NCI-H2227 treated with DMSO at 0.1 percent for 48 hours (cell line): ENCODE measurements at places on chromosomes 7 and 10.

GRCh38 chr7:99551334-99551733 is 580 bp downstream of the FAM200A start:
- DNase-seq = no peak

DNA sequence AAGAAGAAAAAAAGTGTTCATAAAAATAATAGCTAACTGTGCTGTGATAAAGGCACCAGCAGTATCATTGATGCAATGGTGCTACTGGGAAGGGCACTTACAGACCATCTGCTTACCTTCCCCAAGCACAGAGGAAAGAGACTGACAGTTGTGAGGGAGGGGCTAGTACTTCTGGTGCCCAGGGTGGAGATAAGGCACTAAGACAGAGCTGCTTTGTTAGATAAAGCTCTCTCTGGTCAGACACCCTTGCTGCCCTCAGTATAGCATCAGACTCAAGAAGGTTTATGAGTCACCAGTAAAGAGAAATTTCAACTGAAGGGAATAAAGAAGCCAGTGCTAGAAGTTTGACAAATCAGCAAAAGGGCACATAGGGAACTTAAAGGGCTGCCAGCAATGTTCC is 325.6 kb downstream of the HPSE2 start:
- DNase-seq = no peak

- no peak for DNase-seq
These were observed 19.4 kb upstream of the IL15RA start for GRCh38 chr10:5996696-5997095.

- DNase-seq = no peak
These were observed 77.5 kb upstream of the CACUL1 start for GRCh38 chr10:118832241-118832651.

DNA sequence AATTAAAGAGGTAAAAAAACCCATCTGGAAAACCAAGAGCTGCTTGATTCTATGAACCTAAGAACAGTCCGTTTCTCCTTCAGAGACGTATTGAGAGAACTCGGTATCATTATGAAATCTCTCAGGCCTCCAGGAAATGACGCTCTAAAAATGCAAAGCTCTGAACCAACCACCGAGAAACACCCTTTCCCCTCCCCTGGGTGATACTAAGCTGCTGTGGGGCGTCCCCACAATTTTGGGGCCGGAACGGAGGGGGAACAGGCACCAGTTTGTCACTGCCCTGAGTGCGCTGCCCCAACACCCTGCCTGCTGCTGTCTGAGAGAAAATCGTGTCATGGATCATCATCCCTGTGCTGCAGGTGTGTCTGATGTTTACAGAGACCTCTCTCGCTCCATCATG is 509.5 kb downstream of the DNAJB6 start:
- no peak for DNase-seq

DNA sequence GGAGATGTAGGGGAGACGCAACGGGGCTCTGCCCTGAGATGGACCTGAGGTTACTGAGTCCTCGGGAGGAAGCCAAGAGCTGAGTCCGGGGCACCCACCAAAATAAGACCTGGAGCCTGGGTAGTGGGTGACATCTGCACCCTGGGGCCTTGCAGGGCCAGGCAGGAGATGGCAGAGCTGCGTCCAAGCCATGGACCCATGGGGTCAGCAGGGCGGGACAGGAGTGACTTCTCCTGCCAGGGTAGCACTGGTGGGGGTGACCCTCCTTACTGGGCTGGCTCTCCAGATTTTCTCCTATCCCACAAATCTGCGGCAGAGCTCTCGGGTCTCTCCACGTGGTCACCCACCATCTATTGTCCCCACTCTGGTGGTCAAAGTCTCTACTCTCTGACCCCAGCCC is 2.1 kb downstream of the GHRHR start:
- no peak for DNase-seq

DNA sequence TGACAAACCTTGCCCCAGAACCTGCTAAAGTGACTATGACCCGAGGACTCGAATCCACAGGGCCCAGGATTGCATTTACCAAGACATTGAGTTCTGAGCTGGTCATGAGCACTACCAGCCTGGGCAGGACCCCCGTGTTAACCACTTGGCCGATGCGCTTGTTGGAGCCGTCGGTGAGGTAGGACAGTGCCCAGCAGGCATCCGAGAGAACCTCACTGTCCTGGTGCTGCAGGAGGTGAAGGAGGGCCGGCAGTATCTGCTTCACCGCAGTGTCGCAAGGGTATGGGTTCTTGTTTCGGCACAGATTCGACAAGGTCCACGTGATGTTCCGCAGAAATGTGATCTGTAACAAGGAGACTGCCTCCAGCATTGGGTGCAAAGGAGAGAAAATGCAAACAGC is 19.7 kb downstream of the KPNA7 start:
- no peak for DNase-seq

GRCh38 chr7:93178213-93178612 is 30.0 kb upstream of the SAMD9L start:
- DNase-seq = peak; percentile 47

- DNase-seq = peak; percentile 11
These were observed 1.9 kb downstream of the SLC29A4 start for GRCh38 chr7:5284304-5285281.

DNA sequence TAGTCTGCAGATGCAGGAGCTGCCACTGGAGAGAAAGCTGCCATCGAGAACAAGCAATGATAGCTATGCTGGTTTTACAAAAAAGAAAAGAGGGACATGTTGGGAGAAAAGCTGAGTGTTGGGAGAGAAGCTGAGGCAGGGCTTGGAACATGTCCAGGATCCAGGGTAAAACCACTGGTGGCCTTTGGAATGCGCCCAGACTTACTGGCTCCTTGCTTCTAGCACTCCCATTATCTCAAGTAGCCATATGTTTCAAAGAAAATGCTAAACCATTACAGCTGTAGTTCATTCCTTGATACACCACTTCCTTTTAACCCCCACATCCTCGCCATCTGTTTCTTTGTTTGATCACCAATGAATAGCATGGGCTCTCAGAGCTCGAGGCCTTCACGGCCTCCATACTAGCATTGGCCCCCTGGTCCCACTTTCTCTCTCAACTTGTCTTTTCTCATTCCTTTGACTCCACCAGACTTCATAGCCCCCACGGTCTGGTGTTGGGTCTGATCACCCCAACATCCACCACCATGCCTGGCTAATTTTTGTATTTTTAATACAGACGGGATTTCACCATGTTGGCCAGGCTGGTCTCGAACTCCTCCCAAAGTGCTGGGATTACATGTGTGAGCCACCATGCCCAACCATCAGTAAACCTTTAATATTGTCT is 23.8 kb upstream of the PLAC9 start:
- no peak for DNase-seq

DNA sequence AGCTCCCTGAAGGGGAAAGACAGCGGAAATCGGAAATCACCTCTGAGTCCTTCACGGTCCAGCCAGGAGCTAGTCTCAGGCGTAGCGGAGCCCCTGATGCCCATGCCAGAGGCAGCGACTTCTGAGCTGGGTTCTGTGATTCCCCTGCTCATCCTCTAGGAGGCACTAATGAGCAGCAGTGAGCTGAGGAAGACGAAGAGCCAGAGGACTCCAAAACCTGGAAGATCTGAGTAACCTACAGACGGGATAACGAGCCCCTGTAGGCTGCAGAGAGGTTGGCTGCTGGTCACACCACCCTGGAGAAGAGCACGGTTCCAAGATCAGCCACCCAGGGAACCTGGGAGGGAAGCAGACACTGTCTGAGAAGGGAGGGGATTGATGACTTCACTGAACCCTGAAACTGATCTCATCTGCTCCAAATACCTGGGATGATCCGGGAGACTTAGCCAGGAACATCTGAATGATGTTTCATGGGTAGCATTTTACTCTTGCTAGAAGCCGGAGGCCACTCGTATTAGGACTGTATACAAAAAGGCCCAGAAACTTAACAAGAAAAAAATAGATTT is 304.1 kb downstream of the PAXIP1 start:
- no peak for DNase-seq

- DNase-seq = no peak
These were observed 190.8 kb upstream of the MTPN start for GRCh38 chr7:136167991-136168390.

DNA sequence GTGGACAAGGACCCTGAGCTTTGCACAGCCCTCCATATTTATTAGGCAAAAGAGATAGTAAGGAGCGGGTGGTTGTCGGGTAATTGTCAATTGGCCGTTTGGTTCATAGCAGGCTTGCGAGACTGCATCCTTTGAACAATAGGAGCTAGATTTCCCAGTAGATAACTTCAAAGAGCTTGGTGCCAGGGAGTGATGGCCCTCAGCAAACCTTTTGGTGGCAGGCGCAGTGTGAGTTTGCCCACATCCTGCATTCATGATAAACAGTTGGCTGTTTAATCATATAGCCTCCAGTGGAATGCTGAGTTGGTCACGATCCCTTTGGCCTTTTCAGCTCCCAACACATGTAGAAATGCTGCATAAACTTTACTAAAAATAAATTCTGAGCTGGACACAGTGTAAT is 156.9 kb downstream of the AKR1D1 start:
- no peak for DNase-seq

DNA sequence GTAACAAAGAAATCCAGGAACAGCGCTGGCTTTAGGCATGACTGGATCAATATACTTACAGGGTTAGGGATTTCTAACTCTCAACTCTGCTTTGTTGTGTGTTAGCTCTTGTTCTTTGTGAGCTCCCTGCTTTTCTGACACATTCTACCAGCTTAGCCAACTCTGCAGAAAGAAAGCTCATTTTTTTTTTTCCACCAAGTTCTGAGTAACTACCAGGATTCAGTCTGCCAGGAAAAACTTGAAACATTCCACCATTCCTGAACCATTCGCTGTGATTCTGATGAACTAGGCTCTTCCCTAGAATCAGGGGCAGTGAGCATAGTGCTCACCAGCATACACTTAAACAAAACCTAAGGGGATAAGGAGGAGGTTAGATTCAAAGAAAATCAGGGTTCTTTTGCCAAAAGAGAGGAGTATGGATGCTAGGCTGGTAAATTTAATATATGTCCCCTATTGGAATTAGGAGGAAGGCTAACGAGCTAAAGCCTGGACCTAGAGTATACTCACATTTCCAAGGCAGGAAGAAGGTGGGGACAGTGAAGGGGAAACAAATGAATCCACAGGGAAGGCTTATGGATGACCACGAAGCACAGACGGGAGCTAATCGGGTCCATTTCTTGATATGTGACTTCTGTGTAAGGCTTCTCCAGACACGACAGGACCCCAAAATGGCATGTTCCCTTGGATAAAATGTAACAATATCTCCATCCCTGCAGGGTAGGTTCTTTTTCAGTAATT is 183.4 kb downstream of the PRKG1 start:
- DNase-seq = no peak

DNA sequence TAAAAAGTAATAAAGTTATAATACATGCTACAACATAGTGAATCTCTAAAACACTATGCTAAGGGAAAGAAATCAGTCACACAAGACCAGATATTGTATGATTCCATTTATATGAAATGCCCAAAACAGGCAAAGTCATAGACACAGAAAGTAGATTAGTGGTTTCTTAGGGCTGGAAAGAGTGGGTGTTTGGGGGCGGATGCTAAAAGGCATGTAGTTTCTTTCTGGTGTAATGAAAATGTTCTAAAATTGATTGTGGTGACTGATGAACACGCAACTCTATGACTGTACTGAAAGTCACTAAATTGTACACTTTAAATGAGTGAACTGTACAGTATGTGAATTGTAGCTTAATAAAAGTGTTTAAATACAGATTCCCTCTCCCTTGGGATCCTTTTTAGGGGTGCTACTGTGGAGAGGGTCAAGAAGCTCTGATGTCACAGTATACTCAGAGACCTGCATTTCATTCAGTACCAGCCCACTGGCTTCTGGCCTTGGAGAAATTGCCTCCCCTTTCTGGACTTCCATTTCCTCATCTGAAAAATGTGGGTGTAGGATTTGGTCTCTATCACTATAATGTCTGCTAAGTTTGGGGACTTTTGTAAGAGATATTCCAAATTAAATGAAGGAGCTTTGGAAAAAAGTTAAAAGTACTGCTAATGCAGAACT is 46.4 kb downstream of the AOAH start:
- DNase-seq = no peak

DNA sequence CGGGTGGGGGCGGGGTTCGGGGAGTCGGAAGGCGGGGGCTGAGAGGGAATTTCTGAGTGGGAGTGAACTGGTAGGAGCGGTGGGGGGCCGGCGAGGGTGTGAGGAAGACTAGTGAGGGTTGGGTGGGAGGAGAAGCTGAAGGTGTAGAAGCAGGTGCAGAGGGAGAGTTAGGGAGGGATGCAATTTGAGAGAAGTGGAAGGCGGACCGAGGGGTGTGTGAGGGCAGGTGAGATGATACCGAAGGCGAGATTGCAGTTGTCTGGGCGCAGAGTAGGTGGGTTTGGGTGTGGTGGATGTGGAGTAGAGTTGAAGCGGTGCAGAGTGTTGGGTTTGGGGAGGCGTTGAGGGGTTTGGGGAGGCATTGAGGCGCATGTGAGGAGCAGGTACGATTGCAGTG is 643 bp downstream of the KAT6B start:
- DNase-seq = no peak

- no peak for DNase-seq
These were observed 339.1 kb upstream of the NPVF start for GRCh38 chr7:25567430-25567829.

DNA sequence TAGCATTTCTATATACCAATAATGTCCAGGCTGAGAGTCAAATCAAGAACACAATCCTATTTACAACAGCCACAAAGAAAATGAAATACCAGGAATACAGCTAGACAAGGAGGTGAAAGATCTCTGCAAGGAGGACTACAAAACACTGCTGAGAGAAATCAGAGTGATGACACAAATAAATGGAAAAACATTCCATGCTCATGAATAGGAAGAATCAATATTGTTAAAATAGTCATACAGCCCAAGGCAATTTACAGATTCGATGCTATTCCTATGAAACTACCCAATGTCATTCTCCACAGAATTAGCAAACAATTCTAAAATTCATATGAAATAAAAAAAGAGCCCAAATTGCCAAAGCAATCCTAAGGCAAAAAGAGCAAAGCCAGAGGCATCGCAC is 116.8 kb upstream of the ZNF32 start:
- DNase-seq = no peak

- peak; percentile 53 for DNase-seq
These were observed 1002.9 kb upstream of the KCND2 start for GRCh38 chr7:119270045-119270464.

DNA sequence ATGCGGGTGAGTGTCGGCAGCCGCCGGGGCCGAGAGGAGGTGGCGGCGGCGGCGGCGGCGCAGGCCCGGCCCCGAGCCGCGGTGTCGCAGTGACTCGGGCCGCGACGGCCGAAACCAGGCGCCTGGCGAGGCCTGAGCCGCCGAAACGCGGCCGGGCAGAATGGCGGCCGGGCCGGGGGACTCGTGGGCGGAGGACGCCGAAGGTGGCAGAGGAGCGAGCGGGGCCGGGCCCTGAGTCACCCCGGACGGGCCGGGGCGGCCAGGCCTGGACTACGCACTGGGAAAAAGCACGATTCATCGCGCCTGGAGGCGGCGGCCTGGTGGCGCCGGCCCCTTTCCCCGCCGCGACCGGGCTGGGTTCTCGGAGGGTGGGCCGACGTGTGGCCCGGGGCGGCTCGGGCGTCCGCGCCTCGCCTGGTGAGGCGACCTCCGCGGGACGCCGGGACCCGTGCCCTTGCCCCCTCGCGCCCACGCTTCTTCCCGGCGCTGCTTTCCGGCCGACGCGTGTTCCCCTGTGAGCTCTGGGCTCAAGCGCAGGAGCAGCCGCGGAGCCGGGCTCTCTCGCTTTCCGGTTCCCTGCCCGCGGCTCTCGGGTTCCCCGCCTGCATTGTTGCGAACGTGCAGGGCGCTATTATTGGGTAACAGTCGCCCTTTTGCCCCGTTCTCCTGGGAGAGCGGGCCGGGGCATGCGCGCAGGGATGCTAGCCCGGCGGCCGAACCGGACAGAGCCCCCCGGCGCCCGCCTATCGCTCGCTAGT is 500 bp downstream of the CUL1 start:
- peak; percentile 19 for DNase-seq

- no peak for DNase-seq
These were observed 493.2 kb downstream of the TYW1 start for GRCh38 chr7:67489881-67490280.
